ENCODE measurements at places on chromosomes 16 and 17.

- DNase-seq: no peak
Observed at GRCh38 chr16:75482434-75483205, 12.6 kb downstream of the CHST6 start.

- DNase-seq: no peak
Observed at GRCh38 chr17:68387435-68388218, 69.7 kb downstream of the WIPI1 start.

DNA sequence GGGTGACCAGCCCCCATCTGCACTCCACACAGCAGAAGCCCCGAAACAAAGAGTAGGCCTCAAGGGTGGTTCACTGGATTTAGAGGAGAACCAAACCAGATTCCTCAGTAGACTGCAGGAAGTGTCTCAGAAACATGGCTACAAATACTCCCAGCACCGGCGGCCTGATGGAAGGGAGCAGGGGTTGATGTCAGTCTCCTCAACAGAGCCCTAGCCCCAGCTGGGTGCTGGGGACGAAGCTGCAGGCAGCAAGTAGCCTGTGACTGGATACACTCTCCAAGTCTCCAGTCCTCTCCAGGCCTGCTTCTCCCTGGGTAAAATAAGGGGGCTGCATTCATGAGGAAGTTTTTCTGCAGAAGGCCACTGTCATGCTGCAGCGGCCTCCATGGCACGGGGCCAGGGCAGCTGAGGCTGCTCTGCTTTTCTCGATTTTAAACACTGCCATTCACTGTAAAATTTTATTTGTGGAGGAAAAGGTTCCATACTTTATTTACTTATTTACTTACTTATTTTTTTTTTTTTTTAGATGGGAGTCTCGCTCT is 36.7 kb upstream of the SREBF1 start:
- no peak for DNase-seq

- DNase-seq: no peak
Observed at GRCh38 chr16:52351451-52351850, 195.5 kb downstream of the TOX3 start.

DNA sequence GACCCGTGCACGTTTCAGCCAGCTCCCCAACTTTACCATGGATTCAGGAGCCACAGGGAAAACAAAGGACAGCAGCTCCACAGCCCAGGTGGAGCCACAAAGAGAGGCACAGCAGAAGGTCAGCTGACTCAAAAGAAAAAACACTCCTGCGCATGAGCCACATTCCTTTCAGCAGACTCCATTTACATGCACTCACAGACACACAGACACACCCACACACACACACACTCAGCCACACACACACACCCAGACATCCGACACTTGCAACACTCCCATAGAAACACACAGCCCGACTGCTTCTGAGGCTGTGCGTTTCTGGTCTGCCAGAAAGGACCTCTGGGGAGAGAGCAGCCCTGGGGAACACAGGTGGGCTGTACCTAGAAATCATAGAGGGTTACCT is 2335.5 kb downstream of the TP53TG3F start:
- no peak for DNase-seq

GRCh38 chr17:21382560-21383495 is 6.7 kb downstream of the KCNJ12 start:
- DNase-seq: no peak

DNA sequence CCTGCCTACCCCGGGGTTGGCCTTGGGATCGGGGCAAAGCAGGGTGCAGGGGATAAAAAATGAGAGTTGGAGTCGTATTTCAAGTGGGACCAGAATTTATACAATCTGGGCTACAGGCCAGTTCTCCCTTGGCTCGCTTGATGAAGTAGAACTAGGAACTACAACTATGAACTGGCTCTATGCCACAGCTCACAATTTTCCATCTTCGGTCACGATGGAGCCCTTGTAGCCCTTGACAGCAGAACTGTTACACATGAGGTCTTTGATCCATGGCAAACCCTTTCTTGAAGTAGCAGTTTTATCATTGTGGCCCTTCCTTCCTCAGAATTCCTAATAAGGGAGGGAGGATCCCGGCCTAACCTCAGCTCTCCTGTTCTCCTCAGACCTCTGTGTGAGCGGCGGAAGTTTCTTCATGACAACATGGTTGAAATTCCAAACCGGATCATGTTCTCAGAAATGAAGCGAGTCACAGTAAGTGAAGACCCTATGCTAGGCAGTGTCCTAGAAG is 17.1 kb downstream of the LIG3 start:
- DNase-seq: no peak

DNA sequence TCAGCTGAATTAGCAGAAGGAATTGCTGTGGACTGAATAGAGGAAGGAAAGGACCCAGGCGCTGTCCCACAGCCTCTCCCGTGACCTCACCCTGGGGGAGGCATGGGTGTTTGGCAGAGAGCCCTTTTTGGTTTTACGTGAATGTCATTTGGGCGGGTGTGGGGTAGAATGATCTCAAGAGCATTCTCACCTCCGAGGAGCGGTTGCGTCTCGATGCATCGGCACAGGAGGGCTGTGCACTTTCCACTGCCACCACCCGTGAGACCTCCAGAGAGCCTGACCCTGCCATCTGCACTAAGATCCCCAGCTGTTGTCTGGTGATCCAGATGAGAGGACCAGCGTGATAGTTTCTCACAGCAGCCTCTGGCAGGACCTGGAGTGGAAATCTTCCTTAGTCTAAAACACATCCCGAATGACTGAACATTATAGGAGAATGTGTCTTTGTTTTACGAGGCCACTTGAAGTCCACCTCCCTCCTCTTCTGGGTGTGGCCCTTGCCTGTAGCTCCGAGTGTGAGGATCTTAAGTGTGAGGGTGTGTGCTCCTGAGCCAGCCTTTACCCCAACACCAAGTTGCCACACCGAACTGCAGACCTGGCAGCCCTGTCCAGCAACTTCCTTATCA is 29.3 kb downstream of the FOXK2 start:
- DNase-seq: no peak

DNA sequence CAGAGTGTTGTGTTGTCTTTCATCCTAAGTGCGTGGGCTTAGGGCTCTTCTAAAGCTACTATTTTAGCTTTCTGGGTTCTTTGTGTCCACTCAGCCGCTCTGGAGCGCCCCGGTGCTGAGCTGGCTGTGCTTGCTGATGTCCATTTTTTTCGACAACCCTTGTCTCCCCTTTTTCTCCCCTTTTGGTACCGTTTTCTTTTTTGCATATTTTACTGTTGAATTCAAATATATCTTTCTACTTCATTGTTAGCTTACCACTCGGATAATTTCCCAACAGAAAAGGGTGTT is 1.2 kb downstream of the SRRM2 start:
- no peak for DNase-seq

DNA sequence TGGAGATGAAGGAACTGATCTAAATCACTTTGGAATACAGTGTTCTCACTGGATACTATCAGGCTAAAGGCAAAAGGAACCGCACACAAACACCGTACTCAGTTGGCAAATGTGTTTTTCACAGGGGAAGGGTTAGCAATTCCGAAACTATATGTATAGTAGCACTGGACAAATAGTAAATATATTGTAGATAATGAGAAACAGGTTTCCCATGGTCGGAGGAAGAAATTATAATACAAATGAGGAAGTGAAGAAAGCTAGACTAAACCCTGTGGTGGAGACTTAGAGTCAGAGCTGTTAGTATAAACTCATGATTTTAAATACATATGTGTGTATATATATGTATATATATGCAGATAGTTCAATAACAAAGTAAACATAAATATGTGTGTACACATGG is 414.1 kb upstream of the SALL1 start:
- no peak for DNase-seq

DNA sequence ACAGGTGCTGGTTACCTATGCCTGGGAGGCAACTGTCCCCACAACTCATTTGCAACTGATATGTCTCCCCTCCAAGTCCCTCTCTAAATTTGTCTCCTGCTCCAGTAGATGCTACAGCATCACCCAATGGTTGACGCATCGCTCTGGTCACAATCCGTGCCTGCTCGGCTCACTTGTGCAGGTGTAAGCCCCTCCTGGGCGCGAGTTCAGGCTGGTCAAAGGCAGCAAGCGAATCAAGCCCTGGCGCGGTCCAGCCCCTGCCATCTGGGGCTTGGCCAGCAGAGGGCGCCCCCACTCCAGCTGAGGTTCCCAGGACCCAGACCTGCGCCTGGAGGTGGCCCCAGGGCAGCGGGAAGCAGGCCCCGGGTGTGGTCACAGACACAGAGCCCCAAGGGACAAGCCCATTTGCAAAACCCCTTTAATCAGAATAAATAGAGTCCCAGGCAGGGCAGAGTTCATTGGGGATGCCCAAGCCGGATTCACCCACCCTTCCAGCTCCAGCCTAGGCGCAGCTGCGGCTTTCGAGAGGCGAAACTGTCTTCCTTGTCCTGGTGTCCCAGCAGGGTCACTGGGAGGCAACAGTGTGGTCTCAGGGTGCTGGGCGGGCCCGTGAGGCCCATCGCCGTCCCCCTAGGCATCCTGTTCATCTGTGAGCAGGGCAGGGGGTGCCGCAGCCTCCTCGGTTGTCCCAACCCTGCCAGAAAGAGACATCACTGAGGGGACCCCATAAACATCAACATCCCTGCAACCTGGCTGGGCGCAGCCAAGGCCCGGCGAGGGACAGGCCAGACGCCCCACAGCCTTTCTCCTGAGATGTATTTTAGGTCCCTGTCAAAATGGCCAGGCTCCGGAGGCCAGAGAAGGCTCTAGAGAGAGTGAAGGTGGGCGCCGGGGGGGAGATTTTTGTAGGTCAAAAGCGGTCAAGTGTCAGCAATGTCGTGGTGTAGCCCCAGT is 15.8 kb downstream of the TMC6 start:
- peak; percentile 77 for DNase-seq

DNA sequence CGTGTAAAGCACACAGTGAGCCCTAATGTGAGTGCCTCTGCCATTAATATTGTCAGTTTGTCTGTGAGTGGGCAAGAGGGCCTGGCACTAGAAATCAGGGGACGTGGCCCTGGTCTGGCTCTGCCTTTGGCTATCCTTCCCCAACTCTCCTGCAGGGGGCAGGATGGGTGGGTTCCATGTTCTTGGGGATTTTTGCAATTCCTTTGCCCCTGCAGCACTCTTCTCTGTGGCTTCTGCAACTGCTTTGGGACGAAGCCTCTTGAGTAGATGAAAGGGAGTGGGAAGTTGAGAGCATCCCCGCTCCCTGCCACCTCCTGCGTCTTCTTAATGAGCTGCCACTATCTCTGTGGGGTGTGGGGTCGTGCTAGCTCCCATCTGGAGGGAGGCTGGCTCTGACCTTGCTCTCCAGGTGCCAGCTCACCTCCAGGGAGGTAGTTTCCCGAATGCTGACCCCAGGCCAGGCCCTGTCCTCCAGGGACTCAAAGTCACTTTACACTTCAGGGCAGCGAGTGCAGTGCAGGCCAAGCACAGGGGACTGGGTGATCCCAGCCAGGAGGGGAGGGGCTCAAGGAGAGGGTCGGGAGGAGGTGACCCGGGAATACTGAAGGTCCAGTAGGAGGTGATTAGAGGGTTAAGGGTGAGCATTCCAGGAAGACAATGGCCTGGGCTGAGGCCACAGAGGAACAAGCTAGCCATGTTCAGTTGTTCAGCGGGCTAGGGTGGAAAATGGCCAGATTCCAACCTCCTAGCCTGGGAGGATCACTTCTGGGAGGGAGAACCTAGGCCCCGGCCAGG is 121.0 kb upstream of the NLRP1 start:
- DNase-seq: no peak

GRCh38 chr17:35460354-35460851 is 11.8 kb upstream of the SLFN13 start:
- peak; percentile 10 for DNase-seq

DNA sequence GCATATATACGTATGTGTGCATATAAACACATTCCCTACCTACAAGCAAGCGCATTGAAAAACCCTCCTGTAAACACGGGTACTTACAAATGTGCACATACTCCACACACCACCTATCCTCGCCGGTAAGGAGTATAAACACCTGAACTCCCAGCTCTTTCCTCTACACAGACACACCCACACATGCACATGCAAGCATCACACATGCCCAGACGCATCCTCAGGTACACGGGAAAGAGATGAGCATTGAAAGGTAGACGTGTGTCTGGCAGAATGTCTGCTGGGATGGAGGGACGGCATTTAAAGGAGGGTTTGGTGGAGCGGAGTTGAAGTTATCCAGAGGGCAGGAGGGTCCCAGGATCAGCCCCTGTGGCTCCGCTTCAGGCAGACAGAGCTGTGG is 4.7 kb upstream of the SMTNL2 start:
- DNase-seq: no peak

DNA sequence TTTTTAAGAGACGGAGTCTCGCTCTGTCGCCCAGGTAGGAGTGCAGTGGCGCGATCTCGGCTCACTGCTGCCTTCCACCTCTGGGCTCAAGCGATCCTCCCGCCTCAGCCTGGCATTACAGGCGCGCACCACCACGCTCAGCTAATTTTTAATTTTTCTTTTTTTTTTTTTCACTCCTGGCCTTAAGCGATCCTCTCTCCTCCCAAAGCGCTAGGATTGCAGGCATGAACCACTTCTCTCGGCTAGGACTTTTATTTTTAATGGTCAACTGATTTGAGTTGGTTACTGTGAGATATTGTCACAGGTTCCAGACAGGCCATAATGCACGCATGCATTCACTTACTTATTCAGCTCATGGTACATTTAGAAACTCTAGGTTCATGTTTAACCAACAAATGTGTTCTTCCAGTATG is 888 bp downstream of the PIGW start:
- no peak for DNase-seq

DNA sequence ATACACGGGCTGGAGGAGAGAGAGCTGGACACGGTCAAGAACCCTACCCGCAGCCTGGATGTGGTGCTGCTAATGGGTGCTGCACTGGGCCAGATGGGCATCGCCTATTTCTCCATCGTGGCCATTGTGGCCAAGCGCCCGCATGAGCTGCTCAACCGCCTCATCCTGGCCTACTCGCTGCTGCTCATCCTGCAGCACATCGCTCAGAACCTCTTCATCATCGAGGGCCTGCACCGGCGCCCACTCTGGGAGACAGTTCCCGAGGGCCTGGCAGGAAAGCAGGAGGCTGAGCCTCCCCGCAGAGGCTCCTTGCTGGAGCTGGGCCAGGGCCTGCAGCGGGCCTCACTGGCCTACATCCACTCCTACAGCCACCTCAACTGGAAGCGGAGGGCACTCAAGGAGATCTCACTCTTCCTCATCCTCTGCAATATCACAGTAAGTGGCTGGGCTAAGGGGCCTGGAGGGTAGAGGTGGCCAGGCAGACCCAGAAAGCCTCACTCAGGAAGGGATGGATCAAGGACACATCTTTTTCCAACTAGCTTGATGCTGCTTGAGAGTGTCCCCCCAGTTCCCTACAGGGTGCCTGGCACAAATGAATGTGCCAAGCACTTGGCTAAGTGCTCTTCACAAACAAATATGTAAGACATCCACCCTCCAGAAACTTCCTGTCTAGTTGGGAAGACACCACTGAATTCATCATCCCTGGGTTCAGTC is 11.5 kb downstream of the OTOP3 start:
- no peak for DNase-seq

- DNase-seq: no peak
Observed at GRCh38 chr17:80393241-80393890, 21.6 kb upstream of the ENDOV start.

GRCh38 chr17:14389681-14390080 is 88.8 kb downstream of the HS3ST3B1 start:
- DNase-seq: no peak
